ENCODE measurements at places on chromosomes 16 and 17.

DNA sequence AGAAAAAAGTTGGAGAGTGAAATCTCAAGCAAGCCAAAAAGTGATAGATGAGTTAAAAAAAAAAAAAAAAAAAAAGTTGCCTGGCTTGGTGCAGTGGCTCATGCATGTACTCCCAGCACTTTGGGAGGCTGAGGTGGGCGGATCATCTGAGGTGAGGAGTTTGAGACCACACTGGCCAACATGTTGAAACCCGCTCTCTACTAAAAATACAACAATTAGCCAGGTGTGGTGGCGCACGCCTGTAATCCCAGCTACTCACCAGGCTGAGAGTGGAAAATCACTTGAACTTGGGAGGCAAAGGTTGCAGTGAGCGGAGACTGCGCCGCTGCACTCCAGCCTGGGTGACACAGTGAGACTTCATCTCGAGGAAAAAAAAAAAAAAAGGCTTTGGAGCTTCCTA lies 668.8 kb downstream of the WWOX start:
- no peak for DNase-seq

DNA sequence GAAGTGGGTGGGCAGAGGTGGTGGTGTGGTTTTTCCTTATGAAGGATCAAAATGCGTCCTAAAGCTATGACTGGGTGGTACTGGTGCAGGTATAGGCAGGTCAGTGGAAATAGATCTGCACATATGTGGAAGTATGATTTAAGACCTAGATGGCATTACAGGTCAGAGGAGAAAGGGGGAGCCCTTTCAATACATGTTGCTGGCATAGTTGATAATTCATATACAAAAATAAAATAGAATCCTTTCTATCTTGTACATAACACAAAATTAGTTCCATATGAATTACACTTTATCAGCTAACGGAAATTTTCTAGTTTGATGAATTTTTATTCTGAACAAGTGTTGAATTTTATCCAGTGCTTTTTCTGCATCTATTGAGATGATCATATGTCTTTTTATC lies 20.8 kb upstream of the PIK3R5 start:
- no peak for DNase-seq

GRCh38 chr17:47694581-47695428 lies 844 bp downstream of the TBKBP1 start:
- DNase-seq = peak; percentile 64

GRCh38 chr17:40340880-40341807 lies 23.4 kb downstream of the GJD3 start:
- DNase-seq = peak; percentile 86

GRCh38 chr17:77936881-77937280 lies 21.6 kb upstream of the TNRC6C start:
- DNase-seq = no peak

DNA sequence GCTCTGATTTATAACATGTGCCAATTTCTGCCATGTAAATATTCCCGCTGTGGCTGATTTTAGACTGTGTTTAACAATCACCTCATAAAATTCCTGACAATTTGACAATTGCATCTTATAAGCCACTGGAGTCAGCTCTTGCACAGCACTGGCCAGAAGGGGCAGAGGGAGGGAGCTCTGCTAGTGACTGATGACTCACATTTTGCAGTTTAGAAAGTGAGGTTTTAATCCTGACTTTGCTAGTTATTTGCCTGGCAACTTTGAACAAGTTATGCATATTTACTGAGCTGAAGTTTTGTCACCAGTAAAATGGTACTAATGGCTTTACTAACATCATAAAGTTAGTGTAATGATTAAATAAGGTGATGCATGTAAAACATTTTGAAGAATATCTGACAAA lies 452.3 kb downstream of the CNTNAP4 start:
- DNase-seq = no peak

GRCh38 chr16:84378099-84378498 lies 9.8 kb downstream of the ATP2C2 start:
- DNase-seq = no peak

DNA sequence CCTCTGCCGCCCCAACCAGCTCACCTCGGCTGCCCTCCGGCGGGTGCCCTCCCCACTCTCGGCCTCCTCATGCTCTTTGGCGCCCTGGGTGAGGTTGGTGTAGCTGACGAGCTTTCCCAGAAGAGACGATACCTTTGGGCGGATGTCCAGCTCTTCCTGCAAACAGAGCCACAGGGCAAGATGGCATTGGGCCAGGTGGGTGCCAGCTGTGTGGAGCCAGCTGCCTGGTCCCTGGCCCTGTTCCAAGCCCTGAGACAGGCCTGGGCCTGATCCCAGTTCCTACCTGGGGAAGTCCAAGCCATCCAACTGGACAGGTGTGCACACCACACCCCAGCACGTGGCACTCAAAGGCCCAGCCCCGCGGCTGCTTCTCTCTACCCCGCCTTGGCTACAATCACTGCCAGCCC lies 6.9 kb downstream of the SLC12A4 start:
- DNase-seq = no peak

DNA sequence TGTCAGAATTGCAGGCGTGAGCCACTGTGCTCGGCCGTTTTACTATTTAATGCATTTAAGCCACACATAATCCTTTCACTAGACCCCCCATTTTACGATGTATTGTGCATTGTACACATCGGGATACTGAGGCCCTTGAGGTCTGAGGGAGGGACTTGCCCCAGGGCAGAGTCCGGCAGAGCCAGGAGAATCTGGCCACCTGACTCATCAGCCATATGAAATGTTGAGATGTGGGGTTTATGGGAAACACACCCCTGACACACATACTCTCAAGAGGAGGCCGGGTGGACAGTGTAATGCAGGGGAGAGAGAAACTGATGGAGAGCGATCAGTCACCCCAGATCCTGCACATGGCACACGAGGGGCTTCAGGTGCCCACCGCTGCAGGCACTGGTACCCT lies 196.6 kb downstream of the ZNF423 start:
- no peak for DNase-seq

GRCh38 chr16:72300892-72301291 lies 128.9 kb upstream of the PMFBP1 start:
- DNase-seq = no peak

DNA sequence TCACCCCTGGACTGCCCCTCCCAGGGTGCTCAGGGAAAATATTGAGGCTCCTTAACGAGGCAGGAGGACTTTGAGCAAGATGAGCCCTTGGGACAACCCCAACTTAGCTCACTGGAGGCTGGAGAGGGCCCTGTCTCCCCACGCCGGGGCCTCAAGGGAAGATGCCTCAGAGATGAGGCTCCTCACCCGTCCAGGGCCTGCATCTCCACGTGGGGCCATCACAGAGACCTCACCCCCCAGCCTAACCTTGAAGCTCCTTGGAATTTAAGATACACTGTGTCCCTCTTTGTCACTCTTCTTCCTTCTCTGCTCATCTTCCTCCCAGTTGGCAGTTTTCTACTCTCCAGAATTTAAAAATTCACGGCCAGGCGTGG lies 11.2 kb downstream of the COX4I1 start:
- no peak for DNase-seq

DNA sequence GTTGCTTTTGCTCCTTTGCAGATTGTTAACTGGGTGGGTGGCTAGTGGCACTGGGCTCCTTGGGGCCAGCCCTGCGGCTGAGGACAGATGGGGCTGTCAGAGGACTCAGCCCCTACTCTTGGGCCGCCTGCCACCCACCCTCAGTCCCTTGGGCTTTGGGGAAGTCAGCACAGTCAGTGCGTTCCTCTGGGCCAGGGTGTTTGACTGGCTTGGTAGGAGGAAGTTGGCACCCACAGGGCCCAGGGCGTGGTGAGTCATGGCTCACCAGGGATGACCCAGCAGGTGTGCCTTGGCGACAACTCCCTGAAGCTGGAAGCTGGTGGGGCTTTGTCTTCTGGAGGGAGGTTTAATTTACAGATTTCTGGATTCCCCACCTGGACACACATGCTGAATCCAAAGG lies 32.4 kb downstream of the HAPSTR1 start:
- DNase-seq = peak; percentile 31

DNA sequence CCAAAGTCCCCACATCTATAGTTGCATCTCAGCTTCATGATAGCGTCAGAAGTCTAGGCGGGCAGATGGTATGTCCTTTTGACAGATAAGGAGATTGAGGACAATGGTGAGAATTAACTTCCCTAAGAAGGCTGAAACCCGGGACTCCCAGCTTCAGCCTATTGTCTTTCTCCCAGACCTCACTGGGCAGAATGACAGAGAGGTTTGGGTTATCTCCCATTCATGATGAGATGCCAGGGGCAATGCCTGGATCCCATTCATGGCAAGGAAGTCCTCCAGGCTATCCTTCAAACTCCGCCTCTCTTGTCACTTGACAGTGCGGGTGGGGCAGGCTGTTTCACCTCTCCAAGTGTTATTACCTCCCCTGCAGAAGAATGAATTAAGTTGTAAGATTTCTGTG lies 100.3 kb downstream of the IRX5 start:
- DNase-seq = no peak

DNA sequence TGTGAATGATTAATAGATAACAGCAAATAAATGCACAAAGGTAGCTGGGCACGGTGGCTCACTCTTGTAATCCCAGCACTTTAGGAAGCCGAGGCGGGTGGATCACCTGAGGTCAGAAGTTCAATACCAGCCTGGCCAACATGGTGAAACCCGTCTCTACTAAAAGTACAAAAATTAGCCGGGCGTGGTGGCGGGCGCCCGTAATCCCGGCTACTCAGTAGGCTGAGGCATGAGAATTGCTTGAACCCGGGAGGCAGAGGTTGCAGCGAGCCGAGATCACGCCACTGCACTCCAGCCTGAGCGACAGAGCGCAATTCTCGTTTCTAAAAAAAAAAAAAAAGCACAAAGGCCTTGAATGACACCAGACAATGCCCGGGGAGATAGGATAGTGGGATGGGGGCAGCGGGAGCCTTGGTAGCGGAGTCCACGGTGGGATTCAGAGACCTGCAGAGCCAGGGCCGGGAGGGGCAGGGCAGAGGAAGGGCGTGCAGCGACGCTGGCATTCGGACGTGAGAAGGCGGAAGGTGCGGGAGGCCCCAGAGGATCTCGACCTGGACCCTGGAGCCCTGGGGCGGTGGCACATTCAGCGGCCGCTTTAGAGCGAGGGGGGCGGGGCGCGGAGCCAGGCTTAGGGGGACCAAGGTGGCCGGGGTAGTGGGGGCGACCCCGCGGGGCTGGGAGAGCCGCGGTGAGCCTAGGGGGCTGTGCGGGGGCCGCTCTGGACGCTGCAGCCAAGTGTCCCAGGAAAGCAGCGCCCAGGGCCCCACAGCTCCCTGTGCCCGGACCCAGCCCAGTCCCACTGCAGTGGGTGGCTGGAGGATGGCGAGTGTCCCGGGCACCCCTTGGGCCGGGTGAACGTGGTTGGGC lies 999 bp upstream of the FLYWCH2 start:
- peak; percentile 37 for DNase-seq

DNA sequence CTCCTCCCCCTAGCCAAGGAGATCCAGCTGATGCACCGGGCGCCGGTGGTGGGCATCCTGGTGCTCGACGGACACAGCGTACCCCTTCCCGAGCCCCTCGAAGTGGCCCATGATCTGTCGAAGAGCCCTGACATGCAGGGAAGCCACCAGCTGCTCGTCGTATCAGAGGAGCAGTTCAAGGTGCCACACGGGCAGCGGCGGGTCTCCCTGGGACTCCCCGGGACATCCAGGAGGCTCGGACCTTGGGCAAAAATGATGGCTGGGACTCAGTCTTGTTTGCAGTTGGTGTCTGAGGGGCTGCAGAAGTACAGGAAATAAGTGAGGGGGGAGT lies 15.8 kb upstream of the MYO15B start:
- no peak for DNase-seq
